ENCODE measurements at places on chromosomes 1 and 21.

- DNase-seq, result no peak
Observed at GRCh38 chr1:64401285-64401684, 68.6 kb upstream of the CACHD1 start.

DNA sequence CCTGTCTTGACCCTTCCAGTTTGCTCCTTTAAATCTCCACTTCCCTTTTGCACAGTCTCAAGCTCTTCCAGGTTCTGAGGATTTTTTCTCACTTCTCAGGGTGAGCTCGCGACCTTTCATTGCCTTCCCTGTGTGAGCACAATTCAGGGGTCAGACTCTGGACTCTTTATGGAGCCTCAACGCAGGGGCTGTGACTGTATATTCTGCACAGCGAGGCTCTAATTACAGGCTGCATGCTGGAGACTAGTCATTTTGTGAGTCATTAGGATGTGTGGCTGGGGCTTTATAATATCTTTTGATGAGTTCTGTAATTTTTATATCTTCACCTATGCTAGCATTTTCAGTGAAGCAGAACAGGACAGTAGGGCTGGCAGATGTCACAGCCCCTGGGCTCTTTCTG, 270.7 kb downstream of the KAZN start:
- no peak for DNase-seq

DNA sequence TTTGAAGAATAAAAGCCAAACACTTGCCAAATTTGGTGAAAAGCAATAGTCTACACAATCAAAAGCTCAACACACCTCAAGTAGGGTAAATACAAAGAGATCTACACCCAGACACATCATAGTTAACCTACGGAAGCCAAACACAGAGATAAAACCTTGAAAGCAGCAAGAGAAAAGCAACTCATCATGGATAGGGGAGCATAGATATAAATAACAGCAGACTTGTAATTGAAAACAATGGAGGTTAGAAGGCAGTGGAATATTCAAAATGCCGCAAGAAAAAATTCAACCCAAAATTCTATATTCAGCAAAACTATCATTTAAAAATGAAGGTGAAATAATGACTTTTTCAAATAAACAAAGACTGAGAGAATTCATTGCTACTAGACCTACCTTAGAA, 105.1 kb downstream of the ITSN1 start:
- no peak for DNase-seq

- DNase-seq, result no peak
Observed at GRCh38 chr1:212609701-212610574, 1.4 kb downstream of the ATF3 start.

DNA sequence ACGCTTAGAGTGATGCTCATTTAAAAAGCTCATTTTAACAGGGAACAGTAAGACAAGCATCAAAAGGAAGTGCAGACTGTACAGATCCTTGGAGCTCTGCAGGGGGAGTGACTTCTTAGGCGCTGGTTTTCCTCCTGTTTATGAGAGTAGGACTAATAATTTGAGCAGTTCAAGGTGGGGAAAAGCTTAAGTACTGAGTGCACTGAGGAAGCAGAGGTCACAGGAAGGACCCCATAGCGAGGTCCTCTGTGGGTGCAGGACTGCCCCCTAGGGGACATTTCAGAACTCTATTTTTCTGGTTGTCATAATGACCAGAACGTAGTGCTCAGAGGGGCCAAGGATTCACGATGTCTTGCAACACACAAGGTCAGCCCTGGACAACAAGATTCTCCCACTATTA, 112.1 kb downstream of the HLCS start:
- no peak for DNase-seq
